ENCODE measurements at places on chromosomes 4 and X. TPM values are rescaled to one million over a fixed set of nuclear protein-coding genes. Genes with fewer than 3 reads are reported as not detected.

PRDM5 gene
- 3.8 TPM for polyA plus RNA-seq

FAAH2 gene
- 0.23 TPM for polyA plus RNA-seq

FHDC1 gene
- 0.03 TPM for polyA plus RNA-seq

MAGEC2 gene
- polyA plus RNA-seq: 2.0 TPM

P2RY8 gene
- 0.08 TPM for polyA plus RNA-seq

CXorf49 gene
- polyA plus RNA-seq: not detected

XK gene
- not detected for polyA plus RNA-seq

PHEX gene
- 0.35 TPM for polyA plus RNA-seq

ATP6AP2 gene
- polyA plus RNA-seq: 160 TPM

SLC49A3 gene
- 0.05 TPM for polyA plus RNA-seq

GABRA4 gene
- polyA plus RNA-seq: not detected

DNA sequence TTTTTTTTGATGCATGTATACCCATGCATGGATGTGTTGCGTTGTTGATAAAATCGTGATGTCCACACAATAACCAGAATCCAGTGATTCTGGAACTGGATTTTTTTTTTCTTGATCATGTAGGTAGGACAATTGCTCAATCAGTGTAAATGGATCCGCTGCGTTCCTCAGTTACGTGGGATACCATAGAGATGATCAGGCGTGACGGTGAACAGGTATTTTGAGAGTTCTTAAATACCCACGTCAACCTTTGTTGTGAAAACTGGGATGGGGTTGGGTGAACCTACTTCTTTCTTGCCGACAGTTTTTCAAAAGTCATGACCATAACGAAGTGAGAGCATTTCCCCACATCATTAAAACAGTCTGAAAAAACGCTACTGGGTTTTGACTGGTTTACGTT lies 913 bp upstream of the SMIM10L2A start:
- no peak for DNase-seq

DNA sequence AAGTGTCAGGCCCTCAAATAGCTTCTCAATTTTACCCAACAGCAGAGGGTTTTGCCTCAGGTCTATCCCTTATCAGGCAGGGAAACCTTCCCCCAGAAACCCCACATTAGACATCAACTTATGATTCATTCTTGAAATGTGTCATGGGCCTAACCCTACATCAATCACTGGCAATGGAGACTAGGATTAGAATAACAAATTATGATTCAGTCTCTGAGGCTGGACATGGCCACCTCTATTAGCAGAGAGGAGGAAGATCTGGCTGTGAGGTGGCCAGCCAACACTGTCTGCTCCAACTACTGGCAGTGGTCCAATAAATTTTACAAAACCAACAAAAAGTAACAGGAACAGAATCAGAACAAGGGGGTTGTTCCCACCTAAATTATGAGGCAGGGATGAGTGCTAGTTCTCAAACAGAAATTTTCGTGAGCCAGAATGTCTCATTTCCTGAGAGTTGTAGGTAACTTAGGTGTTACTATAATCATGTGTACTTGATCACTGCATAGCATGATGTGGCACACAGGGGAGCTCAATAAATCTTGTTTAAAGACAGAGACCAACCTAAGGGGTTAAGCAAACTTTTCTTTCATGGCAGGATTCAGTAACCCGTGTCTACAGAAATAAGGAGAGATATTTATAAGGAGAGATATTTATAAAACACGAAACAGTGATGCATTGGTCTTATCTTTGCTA lies 126.8 kb downstream of the NFKB1 start:
- DNase-seq: no peak

DNA sequence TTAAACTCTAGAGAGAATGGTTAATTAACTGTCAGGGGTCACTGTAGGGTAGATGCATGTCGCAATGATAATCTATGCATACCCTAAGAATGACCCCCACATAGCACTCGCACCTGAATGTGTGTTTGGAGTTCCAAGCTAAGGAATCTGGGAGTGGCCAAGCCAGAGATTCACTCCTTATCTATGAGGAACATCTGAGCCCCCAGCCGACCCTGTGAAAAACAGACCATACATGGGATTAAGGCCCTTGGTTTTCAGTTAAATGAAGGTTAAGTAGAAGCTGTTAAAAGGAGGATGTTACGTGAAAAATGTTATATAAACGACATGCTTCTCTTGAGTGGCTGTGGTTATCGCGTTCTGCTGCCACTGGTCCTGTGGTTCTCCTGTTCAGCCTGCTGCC lies 147.2 kb downstream of the RELL1 start:
- DNase-seq: no peak

GRCh38 chr4:1449833-1450741 lies 43.8 kb upstream of the NKX1-1 start:
- DNase-seq: peak; percentile 29

GRCh38 chrX:41827886-41828285 lies 95.5 kb downstream of the CASK start:
- no peak for DNase-seq

- no peak for DNase-seq
Observed at GRCh38 chrX:63758011-63758410, 27.0 kb downstream of the ARHGEF9 start.

DNA sequence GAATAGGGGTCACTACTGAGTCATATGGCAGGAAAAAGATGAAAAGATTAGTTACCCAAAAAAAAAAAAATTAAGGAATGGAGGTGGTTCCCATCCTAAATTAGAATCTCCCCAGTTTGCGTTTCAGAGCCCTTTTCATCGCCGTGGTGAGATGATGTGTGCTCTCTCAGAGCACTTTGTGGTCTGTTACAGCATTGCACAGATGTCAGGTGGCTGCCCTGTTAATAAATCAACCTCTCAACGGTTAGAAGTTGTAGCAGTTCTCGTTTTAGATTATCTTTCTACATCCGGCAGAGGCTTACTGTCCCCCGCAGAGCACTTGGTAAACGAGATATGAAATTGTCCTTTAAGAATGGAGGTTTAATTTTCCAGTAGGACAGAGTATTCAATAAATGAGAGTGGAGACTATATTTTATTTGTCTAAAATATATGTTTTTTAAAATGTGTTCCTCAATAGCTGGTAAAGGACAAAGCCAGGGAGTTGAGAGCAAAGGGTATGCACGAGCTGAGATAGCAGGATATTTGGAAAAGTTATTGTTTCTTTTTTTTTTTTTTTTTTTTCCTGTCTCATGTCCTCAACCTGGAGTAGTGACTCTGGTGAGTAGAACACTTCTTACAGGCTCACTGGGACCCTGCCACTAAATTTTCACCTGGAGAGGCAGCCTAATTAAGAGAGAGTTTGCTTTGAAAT lies 26.9 kb downstream of the AFF1 start:
- DNase-seq: no peak

- no peak for DNase-seq
Observed at GRCh38 chrX:97705936-97706335, 822.2 kb downstream of the RPA4 start.

GRCh38 chrX:47620303-47620685 lies 637 bp upstream of the SYN1 start:
- DNase-seq: no peak

DNA sequence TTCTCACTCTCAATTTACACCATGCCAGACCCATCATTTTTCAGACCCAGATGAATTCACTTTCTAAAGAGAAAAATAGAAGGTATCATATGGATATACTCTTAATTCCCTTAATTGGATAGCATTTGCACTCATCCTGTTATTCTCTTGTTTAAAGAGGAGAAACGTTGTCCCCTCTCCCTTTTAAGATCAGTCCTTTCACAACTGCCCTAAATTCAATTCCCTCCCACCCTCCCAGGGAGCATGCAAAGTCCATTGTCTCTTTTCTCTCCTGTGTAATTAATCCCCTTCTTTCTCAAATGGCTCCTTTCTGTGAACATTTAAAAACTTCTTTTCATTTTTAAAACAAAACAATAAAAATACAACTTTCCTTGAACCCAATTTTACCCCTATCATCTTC lies 124.7 kb upstream of the TLL1 start:
- DNase-seq: no peak

GRCh38 chrX:23832721-23833120 lies 49.7 kb downstream of the SAT1 start:
- DNase-seq: no peak

DNA sequence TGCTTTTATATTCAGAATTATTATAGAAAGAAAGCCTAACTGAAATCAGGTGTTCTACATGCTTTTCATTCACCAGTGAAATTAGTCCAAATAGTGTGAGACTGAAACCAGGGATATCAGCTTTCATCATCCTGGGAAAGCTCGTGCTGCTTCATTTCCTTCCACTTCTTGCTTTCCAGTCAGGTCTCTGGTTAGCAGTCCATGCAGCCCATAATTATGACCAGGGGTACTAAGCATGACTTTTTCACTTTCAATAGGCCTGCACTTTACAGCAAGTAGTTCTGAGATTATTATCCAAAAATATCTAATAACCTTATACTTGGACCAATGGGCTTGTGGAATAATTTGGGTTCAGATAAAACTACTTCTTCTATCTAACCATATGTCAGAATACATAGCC lies 673.2 kb upstream of the MAGEB2 start:
- no peak for DNase-seq

GRCh38 chr4:149980121-149980682 lies 98.0 kb upstream of the DCLK2 start:
- no peak for DNase-seq

GRCh38 chr4:121248747-121249146 lies 84.6 kb upstream of the TNIP3 start:
- no peak for DNase-seq

DNA sequence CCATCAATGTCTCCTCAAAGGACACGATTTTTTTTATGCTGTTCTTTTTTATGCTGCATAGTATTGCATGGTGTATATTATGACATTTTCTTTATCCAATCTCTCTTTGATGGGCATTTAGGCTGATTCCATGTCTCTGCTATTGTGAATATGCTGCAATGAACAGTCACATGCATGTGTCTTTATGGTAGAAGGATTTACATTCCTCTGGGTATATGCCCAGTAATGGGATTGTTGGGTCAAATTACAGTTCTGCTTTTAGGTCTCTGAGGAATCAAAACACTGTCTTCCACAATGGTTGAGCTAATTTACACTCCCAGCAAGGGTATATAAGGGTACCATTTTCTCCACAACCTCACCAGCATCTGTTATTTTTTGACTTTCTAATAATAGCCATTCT lies 113.9 kb downstream of the GRIA3 start:
- no peak for DNase-seq

DNA sequence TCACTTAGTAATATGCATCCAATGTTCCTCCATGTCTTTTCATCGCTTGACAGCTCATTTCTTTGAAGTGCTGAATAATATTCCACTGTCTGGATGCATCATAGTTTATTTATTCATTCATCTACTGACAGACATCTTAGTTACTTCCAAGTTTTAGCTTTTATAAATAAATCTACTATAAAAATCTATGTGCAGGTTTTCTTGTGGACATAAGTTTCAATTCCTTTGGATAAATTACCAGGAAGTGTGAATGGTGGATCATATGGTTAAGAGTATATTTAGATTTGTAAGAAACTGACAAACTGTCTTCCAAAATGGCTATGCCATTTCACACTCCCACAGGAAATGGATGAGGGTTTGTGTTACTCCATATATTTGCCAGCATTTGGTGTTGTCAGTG lies 1392.9 kb upstream of the PABPC4L start:
- no peak for DNase-seq

DNA sequence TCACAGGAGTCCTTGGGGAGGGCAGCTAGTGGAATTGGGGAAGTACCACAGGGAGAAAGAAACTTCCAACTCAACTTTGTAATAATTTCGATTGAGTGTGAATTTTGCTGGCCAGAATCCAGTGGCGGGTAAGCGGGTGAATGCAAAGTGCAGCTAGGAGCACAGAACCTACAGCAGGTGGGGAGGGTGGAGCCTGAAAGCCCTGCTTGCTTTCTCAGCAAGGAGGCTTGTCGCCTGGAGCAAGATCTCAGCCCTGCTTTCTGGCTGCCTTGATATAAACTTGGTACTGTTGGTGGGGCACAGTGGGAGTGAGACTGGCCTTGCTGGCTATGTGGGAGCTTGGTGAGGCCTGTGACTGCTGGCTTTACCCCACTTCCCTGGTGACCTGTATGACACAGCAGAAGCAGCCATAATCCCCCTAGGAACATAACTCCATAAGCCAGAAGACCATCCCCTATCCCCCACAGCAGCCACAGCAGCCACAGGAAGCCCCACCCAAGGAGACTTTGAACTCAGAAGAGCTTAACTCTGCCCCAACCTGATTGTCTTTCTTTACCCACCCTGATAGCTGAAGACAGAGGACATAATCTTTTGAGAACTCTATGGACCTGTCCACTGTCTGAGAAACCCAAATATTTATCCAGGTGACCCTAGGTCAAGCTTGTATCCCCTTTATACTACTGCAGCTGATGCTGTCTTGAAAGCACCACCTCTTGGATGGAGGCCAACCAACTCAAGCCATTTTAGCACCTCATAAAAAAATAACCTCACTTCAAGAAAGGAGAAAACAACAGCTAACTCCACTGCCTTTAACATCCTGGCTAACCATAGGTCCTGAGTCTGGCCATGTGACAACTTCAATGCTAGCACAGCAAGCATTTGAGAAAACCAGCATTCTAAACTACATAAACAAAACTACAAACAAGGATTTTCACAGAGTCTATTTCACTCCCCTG lies 87.2 kb upstream of the PDE5A start:
- DNase-seq: no peak

- no peak for DNase-seq
Observed at GRCh38 chrX:10833299-10834169, 213.1 kb upstream of the MID1 start.

DNA sequence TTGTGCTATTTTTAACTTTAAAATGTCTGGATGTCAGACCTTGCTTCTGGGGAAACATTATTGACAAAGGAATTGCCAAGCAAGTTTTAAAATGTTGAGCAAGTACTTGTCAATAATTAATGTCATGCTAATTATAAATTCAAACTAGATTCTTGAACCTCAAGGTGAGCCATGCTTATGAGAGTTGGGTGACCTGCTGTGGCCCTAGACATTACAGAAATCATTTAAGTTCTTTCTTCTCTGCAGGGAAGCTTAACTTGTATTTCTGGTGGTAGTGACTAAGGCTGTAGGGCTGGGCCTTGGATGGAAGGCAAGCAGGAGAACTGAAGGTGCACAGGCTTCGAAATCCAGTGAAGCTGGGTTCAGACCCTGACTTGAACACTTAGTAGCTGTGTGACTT lies 14.8 kb upstream of the UCHL1 start:
- DNase-seq: no peak

- DNase-seq: no peak
Observed at GRCh38 chrX:2538031-2538757, 37.4 kb upstream of the DHRSX start.

DNA sequence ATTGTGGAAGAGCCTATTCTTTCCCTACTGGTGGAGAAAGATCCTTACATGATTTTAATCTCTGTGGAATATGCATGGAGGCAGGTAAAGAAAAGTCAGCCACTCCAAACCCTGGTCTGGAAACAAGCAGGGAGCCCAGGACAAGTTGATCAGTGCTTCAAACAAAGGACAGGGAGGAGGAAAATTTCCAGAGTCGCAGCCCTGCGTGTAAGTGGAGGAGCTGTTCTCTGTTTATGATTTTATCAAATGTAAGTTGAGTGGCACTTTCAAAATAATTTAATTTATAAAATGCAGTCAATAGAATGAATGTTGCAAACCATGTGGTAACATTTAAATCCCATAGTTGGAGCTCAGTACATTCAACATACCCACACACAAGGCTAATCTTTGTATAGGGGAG lies 57.0 kb downstream of the SLC34A2 start:
- DNase-seq: peak; percentile 56

- no peak for DNase-seq
Observed at GRCh38 chr4:53595204-53595603, 3.9 kb upstream of the LNX1 start.

All from SK-N-SH (cell line).